Caudate nucleus (tissue), 63 donors: ENCODE measurements at places on chromosomes 12 and 14.

GRCh38 chr12:116336542-116337065 lies 59.1 kb upstream of the MED13L start:
- DNase-seq, result no peak

DNA sequence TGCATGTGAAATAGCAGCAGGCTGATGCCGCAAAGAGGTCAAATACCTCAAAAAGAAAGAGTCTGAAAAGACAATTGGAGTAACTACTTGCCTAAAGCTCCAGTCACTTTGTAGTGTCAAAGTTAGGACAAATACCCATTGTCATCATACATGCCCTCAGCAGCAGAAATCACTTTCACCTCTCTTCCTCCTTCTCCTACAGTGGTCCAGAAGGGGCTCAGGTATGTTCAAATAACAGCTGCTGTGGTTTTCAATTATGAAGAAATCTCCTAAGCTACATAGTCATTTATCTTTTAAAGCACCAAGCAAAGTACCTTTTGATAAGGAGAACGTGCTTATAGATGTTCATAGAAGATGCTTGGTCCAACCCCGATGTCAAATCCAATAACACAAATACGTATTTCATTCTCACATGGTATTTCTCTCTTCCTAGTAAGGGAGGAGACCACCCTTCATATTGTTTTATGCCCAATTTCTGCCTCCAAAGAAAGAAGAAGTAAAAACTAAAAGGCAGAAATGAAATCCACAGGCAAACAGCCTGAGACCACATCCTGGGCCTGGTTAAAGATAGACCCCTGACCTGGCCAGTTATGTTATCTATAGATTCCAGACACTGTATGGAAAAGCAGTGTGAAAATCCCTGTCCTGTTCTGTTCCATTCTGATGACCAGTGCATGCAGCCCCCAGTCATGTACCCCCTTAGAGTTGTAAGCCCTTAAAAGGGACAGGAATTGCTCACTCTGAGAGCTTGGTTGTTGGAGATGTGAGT lies 23.7 kb downstream of the GYS2 start:
- no peak for DNase-seq

- no peak for DNase-seq
Observed at GRCh38 chr14:104287301-104288009, 149.1 kb downstream of the KIF26A start.

GRCh38 chr12:132888852-132889251 lies 1.4 kb upstream of the CHFR start:
- DNase-seq, result no peak

GRCh38 chr14:78997811-78998210 lies 827.6 kb downstream of the NRXN3 start:
- DNase-seq, result no peak

DNA sequence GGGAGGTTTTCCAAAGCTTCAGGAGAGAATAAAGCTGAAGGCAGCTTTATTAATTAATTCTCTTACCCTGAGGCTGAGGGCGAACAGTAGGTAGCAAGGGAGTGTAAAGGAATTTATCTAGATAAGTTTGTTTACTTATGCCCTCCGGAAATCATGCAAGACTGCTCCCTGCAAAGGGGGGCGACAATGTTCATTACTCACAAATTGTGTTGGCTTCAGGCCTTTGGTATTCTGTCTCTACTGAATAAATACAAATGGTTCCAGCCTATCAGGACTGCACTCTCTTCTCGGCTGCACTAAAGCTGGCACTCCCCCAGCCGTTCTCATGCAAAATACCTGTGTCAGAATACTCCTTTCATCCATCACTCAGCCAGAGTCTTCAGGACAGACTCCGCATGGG lies 120.8 kb downstream of the PPHLN1 start:
- no peak for DNase-seq

DNA sequence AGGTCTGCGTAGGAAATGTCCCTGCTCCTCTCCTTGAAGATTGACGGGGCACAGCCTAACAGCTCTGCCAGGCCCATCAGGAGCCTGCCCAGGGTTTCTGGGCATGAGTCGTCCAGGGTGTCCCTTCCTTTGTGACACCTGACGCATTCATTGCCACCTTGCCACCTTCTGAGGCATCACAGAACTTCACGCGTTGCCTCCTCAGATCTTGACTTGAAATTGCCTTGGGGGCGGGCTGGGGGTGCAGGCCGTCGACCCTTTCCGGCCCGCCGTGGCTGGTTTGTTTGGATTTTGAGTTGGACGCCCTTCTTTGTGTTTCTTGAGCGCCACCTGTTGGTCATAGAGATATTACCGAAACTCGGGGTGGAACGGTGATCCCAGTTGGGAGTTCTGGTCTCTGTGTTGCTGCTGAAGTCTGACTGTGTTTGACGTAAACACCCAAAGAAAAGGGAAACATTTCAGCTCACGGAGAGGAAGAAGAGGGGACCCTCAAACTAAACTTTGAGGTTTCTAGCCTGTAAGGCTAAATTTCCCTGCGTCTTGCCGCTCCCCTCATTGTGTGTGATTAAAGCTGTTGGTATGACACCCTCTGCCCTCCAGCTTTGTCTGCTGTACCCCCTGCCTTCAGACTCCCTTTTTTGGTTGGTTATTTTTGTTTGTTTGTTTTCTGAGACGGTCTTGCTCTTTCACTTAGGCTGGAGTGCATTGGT lies 44.6 kb downstream of the MLXIP start:
- peak; percentile 35 for DNase-seq

- DNase-seq, result no peak
Observed at GRCh38 chr12:61870658-61871484, 389.3 kb upstream of the USP15 start.

DNA sequence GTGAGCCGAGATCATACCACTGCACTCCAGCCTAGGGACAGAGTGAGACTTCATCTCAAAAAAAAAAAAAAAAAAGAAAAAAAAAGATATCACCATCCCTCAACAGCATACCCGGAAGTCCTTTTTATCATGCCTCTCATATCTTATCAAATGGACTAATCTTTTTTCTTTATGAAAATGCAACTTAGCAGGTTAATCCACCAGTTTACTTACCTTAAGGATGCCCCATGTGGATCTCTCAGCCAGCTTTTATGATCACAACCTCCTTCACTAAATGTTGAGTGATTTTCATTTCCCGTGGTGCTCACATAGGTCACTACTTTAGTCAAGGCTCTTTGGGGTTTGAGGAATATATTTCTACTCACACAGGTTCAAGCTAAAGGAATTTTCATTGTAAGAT lies 248.8 kb upstream of the TBX3 start:
- no peak for DNase-seq

DNA sequence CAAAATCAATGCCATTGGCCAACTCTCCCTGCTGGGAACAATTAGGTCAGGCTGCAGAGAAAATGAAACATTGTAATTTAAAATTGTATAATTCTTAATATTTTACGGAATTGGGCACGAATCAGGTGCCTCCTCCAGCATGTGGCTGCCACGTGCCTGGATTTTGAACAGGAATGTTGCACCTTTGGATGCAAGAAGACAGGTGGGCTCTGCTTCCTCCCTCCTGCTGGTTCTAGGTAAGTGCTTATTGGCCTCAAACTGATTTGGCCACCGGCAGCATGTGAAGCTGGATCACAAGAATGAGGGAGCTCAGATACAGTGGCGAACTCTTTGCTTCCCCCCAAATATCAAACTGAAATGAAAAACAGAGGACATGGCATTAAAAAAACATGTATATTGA lies 1559.9 kb upstream of the FLRT2 start:
- no peak for DNase-seq

DNA sequence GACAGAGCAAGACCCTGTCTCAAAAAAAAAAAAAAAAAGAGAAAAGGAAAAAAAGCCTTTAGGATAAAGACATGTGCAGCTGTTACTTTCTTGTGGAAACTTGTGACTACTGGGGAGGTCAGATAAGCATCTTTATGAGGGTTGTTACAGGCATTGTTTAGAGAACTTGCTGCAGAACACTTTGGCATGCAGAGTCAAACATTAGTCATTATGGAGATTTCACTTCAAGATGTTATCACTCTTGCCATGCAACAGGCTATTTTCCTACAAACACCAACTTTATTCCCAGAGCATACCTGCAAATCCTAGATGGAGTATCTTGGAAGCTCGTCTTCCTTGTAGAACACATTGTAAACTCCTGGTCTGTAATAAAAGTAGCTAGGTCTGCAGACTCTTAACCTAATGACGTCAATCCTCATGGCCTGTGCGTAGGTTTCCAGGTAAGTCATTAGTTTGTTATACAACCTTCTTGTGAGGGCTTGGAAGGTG lies 36.3 kb upstream of the WDR89 start:
- no peak for DNase-seq

DNA sequence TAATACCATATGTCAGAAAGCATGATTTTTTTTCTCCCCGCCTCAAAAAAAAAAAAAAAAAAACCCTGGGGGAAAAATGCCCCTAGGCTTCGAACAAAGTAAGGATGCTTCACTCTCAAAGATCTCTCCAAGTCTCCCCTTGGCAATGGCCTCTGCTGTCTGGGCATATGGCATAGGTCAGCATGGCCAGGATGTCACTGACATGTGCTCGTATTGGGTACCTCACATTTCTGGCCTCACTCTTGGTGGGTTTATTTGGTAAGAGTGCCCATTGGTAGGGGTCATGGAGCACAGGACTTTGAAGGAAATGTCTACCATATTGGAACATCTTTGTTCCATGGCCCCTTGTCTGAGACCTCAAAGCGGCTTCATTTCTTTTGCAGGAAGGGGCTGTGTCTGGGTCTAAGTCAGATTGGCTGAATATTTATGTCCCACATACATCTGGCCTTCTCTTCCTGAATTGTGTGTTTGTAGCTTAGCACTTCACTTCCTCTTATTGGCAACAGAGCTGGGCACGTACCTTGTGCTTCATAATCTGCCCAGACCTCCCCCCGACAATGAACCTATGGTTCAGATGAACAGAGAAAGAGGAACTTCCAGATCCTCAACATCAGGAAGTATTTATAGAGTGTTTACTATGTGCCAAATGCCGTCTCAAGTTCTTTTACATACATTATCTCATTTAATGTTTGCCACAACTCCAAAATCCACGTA lies 36.3 kb upstream of the OAS1 start:
- no peak for DNase-seq

GRCh38 chr12:130225347-130225746 lies 63.1 kb downstream of the FZD10 start:
- no peak for DNase-seq

GRCh38 chr12:15863984-15864383 lies 18.2 kb upstream of the STRAP start:
- no peak for DNase-seq

DNA sequence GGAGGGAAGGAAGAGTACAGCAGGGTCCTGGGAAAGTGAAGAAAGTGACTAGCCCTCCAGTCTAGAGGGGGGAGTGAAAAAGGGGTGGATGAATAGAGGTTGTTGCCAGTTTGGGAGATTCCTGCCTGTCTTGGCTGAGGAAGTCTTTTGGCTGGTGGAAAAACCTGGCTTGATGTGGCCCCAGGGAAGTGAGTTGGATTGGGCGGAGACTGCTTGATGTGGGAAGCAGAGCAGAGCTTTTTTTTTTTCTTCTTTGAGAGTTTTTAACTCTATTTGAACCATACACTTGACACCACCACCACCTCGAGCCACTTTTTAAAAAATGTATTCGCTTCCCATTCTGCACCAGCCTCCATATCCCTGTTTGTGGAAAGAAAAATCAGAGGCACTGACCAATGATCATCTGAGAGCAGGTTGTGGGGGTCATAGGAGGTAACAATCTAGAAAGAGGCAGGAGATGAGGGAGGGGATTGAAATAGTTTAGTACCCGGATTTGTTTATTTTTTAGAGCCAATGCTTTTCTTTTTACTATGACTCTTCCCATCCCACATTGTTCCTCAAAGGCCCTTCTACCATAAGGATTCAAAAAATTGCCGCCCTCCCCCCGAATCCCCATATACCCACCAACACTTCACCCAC lies 690 bp upstream of the DTX3 start:
- DNase-seq, result no peak

GRCh38 chr14:59772233-59772632 lies 98.3 kb downstream of the RTN1 start:
- DNase-seq, result no peak

DNA sequence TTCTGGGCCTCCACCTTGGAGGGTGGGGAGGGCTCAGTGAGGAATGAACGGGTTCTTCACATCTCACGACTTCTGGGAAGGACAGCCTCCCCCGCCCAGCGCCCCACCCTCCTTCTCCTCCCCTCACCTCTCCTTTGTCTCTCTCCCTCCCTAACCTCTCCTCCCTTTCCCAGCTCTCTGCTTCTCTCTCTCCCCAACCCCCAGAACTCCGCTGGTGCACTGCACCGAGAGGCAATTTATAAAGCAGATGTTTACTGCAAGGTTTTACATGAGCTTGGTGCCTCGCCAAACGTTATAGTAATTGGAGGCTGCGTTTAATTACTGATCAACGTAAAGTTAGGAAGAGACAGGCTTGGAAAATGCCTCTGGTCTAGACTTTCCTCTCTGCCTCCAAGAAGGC lies 42.9 kb upstream of the FAM222A start:
- DNase-seq, result no peak

DNA sequence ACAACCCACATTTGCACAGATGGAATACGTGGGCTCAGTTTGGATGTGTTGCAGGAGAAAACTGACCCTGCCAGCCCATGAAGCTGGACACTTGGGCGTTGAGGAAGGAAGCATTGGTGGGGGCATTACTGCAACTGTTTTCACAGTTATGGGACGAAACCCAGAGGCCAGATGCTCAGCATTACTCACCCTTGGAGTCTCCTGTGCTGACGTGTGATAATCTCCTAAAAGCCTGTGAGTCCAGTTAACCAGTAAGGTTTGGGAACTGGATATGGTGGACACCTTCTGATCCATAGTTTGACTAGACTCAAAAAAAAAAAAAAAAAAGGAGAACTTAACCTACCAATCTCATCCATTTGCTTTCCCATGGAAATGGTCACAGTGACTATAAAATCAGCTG lies 52.8 kb upstream of the EGLN3 start:
- no peak for DNase-seq

DNA sequence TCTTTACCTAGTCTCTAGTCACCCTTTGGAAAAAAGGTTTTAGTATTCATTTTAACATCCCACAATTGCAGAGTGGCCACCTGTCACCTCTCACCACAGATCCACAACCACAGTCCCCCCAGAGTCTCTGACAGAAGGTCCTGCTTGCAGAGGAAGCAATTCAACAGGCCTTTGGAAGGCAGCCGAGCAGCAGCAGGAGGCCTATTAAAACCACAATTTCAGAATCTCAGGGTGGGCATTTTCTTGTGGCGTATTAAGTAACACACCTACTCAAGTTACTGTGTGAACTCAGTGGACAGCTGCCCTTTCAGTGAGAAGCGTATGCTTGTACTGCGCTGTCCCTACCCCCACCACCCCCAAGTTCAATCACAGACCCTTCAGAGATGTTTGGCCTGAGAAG lies 234.0 kb upstream of the HMGA2 start:
- no peak for DNase-seq

GRCh38 chr12:130634866-130635265 lies 81.2 kb downstream of the RIMBP2 start:
- DNase-seq, result no peak

GRCh38 chr14:55800156-55800785 lies 220.3 kb downstream of the KTN1 start:
- no peak for DNase-seq

DNA sequence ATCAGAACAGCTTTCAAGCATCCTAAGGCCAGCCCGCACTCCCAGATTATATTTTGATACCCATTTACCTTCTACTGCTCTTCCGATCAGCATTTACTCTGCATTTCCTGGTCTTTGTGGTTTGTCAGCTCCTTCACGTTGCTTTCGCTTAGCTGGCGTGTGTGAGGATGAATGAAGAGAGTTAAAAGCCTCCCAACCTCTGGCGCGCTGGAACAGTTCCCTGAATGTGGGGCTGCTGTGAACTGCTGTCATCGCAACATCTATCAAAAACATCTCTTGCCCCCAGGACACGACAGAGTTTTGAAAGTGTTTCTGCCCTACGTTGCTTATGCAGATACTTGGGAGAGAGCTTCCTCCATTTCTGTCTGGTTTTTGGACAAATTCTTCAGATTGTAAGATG lies 129.2 kb downstream of the KCNA5 start:
- no peak for DNase-seq

GRCh38 chr14:51774209-51774608 lies 86.2 kb upstream of the GNG2 start:
- DNase-seq, result no peak
